ENCODE measurements at places on chromosomes 12 and 14.

GRCh38 chr12:57850854-57851430 lies 4.4 kb upstream of the CTDSP2 start:
- DNase-seq: no peak

DNA sequence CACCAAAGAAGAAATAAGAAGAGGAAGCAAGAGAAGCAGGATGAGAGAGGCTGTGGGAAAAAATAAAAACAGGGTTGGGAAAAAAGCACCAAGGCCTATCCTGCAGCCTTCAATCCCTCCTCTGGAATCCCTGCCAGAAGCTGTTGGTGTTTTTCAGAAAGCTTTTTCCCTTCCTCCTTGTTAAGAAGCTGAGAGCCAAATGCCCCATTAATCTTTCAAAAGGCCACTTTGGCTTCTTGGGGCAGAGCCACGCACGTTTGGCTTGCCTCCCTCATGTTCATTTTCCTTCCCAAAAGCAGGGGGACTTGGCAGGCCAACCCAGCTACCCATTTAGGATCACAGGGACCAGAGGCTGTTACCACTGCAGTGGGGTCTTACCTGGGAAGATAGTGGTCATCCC lies 365.3 kb downstream of the NUAK1 start:
- no peak for DNase-seq

GRCh38 chr12:81644503-81644902 lies 114.6 kb downstream of the PPFIA2 start:
- DNase-seq: no peak

DNA sequence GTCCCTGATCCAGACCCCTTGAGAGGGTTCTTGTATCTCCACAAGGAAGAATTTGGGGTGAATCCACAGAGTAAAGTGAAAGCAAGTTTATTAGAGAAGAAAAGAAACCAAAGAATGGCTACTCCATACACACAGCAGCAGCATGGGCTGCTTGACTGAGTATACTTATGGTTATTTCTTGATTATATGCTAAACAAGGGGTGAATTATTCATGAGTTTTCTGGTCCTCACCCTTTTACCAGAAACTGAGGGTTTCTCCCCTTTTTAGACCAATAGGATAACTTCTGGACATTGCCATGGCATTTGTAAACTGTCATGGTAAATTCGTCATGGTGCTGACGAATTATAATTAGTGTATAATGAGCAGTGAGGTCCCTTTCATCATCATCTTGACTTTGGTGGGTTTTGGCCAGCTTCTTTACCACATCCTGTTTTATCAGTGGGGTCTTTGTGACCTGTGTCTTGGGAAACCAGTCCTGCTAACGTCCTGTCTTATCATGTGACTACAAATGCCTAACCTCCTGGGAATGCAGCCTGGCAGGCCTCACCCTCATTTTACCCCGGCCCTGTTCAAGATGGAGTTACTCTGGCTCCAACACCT lies 121.9 kb downstream of the SPTSSA start:
- no peak for DNase-seq

DNA sequence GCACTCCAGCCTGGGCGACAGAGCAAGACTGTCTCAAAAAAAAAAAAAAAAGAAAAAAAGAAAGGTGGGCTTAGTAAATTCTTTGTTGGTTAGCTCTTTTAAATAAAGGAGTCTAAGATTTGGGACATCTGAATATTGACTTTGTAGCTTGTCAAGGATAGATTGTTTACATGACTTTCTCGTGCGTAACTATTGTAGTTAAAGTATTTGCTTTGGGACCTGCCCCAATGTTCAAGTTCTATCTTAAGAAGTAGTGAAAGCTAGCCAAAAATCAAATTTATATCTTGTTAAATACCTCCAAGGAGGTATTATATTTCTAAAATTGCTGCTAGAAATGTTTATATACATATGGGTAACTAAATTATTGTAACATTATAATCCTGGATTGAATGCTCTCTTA lies 32.4 kb downstream of the PTPN21 start:
- no peak for DNase-seq

GRCh38 chr12:132827763-132828703 lies 636 bp downstream of the GOLGA3 start:
- peak; percentile 57 for DNase-seq

- no peak for DNase-seq
Observed at GRCh38 chr14:59273737-59274136, 85.3 kb downstream of the DAAM1 start.

- DNase-seq: no peak
Observed at GRCh38 chr14:39376667-39377403, 55.4 kb downstream of the FBXO33 start.

GRCh38 chr14:39957290-39957689 lies 525.1 kb upstream of the FBXO33 start:
- no peak for DNase-seq

DNA sequence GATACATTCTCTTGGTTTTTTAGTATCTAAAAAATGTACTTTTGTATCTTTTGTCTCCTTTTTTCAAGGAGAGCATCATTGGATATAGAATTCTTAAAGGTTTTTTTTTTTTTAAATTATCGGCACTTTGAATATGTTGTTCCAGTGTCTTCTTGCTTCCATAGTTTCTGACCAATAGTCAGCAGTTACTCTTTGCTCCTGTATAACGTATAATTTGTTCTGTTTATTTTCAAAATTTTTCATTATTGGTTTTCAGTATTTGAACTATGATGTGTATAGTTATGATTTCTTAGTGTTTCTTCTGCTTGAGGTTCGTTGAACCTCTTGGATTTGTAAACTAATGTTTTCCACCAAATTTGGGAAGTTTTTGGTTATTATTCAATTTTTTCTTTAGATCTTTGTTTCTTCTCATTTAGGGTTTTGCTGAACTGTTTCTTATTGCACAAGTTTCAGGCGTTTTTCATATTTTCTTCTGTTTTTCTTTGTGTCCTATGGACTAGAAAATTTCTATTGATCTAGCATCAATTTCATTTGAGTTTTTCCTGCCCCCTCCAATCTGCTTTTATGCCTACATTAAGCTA lies 93.9 kb downstream of the PLBD1 start:
- peak; percentile 44 for DNase-seq

GRCh38 chr12:80708259-80708974 lies 983 bp downstream of the MYF6 start:
- DNase-seq: no peak

- DNase-seq: no peak
Observed at GRCh38 chr14:105250986-105251385, 2.7 kb downstream of the BTBD6 start.

- DNase-seq: no peak
Observed at GRCh38 chr12:19121449-19122018, 8.0 kb upstream of the PLEKHA5 start.

DNA sequence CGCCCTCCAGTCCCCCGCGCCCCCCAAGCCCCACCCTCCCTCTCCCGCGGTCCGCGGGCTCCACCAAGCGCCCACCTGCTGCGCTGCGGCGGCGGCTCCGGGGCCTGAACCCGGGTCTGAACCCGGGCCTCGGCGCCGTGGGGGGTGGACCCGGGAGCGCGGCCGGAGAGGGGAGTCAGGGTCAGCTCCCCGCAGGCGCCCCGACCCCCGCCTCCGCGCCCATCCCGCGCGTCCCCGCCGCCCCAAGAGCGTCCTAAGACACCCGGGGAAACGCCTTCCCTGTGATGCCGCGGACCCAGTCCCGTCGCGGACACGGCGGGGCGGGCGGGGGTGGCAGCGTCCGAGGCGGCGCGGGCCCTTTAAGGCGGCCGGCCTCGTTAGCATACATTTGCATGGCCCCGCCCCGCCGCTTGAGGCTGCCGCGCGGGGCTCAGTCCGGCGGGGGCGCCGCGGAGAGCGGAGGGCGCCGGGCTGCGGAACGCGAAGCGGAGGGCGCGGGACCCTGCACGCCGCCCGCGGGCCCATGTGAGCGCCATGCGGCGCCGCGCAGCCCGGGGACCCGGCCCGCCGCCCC lies at the start of gene MMP17:
TSS of gene MMP17 (plus strand) at position 433 of the 574 bp plus-strand sequence. CDS start at position 535, 102 bp downstream.
- DNase-seq: no peak

DNA sequence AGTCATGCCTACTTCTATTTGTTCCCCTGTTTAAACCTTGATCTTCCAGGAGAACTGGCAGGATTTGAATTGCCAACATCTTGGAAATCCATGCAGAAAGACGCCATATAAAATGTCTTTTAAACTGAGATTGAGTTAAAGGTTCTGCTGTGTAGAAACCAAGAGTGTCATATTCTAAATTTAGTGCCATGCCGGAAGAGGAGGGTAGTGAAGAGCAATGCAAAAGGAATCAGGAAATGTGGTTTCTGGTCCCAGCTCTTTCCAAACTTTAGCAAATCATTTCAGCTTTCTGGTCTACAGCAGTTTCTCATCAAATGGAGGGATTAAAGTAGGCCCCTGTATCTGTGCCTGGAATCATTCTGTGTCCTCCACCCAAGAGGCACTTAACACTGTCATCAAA lies 85.7 kb downstream of the BTG1 start:
- DNase-seq: no peak

- no peak for DNase-seq
Observed at GRCh38 chr12:104749545-104749944, 208.5 kb downstream of the SLC41A2 start.

- peak; percentile 48 for DNase-seq
Observed at GRCh38 chr12:57173089-57173488, 25.7 kb upstream of the LRP1-AS start.

GRCh38 chr12:94261786-94262185 lies 113.4 kb downstream of the PLXNC1 start:
- DNase-seq: no peak

DNA sequence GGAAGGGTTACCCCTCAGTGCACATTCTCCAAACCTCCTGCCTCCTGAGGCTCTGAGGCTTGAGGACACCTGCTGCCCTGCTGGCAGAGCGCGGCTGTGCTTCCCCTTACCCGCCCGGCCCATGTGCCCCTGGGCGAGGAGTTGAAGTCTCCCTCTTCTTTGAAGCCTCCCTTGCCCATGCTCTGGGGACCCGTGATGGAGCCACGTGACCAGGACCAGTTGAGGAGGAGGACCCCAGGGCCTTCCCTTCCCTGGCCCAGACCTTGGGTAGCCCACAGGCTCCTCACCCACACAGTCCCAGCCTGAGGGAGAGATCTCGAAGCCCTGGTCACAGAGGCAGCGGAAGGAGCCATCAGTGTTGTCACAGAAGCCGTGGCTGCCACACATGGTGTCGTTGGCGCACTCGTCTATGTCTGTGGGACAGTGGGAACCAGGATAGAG lies 12.9 kb downstream of the ISCA2 start:
- DNase-seq: no peak

- DNase-seq: no peak
Observed at GRCh38 chr12:30926243-30927221, at the start of gene TSPAN11. TSS of gene TSPAN11 (plus strand) at chr12:30926748. CDS start at chr12:30953992, 27,244 bp downstream.

GRCh38 chr12:91786499-91787272 lies 359.0 kb downstream of the BTG1 start:
- no peak for DNase-seq

GRCh38 chr14:92383805-92384204 lies 60.8 kb downstream of the SLC24A4 start:
- no peak for DNase-seq

DNA sequence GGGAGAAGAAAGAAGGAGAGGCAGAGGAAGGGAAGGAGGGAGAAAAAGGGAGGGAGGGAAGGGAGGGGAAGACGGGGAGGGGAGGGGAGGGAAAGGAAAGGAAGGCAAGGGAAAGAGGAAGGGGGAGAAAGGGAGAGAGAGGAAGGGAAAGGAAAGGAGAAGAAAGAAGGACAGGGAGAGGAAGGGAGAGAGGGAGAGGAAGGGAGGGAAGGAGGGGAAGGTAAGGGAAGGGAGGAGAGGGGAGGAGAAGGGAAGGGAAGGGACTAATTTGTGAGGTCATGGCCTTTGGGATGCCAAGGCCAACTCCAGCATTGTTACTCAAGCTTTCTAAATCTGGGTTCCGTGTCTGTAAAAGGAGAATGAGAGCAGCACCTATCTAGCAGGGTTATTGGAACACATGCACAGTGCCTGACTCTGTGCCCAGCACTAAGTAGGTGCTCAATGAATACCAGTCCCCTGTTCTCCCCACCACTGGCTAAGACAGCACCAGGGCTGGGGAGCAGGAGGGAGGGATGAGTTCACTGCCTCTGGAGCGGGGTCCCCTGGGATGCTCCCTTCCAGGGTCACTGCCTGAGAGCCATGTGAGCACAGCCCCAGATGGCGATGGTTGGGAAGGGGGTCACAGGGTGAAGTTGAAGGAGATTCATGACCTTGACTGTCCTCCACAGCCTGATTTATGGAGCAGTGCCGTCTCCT lies 560.1 kb upstream of the TBX3 start:
- DNase-seq: no peak

DNA sequence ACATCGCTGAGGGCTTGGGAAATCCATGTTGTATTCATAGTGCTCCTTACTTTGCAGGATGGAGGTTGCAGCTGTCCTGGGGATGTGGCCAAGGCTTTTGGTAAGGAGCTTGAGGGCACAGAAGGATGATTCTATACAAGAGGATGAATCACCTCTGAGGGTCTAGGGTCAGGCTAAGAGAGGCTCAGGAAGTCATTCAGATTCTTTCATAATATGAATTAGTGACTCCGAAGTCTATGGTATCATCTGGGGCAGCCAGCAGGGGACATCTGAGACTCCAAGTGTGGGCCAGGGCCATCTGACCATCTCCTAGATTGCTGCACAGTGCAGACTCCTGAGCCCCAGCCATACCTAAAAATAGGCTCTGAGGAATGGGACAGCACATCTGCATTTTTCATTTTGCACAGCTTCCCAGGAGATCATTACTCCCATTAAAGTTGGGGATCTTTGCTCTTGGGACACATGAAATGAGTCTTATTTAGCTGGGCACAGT lies 4.8 kb downstream of the GMPR2 start:
- DNase-seq: no peak

DNA sequence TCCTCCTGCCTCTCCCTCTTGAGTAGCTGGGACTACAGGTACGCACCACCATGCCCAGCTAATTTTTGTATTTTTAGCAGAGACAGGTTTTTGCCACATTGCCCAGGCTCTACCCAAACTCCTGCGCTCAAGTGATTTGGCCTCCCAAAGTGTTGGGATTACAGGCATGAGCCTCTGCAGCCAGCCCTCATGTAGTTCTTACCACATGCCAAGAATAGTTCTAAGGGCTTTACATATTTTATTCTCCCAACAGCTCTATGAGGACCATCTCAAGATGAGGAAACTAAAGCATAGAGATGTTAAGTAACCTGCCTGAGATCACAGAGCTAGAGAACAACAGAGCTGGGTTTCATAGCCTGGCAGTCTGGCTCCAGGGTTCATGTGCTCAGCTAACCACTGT lies 37.9 kb upstream of the ALDH2 start:
- no peak for DNase-seq

GRCh38 chr14:93121030-93121834 lies 5.5 kb upstream of the ITPK1 start:
- no peak for DNase-seq

DNA sequence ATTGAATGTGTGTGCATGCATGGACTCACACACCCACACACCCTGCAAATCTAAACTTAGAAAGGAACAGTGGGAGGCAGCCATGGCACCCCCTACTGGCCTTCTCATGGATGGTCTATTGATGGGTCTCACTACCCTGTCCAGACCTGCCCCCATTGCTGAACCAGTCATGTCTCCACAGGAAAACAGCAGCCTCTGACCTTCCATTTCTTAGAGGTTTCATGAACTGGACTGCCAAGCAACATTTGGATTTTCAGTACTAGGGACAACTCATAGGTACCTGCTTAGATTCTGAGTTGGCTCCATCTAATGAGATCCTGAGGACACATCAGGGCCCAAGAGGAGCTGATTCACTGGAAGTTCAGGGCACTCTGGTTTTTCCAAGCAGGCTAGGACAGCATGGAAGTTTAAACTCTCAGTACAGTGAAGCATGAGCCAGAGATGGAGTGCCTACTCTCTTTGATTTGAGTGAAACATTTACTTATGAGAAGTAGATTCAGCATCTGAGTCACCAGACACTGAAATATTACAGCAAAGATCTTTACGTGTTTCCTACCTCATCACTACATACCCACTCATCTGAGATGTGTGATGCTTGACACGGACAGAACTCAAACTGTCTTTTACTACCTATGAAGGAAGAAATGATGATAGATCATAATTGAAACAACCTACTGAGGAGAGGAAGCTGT lies 98.9 kb upstream of the PLEKHG7 start:
- no peak for DNase-seq
